ENCODE measurements at places on chromosomes 7 and 10.

- no peak for DNase-seq
Measured at GRCh38 chr10:20041931-20042330, 225.7 kb downstream of the PLXDC2 start.

DNA sequence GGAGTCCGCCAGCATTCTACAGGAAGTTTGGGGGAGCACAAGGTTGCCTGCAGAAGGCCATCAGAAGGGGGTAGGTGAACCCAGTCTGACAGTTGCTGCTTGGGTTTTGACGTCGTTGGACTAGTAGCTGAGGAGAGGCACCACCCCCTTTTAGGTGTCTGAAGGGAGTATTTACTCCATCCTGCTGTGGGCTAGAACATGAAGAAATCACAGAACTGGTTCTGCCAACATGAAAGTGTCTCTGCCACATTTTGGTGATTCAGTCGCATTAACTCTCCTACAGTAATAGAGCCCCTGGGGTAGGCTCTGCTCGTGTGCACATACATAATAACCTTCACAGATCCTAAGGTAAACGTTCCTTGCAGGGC lies 834 bp upstream of the TRIL start:
- DNase-seq: no peak

GRCh38 chr10:91907914-91908336 lies 1.4 kb downstream of the FGFBP3 start:
- no peak for DNase-seq

DNA sequence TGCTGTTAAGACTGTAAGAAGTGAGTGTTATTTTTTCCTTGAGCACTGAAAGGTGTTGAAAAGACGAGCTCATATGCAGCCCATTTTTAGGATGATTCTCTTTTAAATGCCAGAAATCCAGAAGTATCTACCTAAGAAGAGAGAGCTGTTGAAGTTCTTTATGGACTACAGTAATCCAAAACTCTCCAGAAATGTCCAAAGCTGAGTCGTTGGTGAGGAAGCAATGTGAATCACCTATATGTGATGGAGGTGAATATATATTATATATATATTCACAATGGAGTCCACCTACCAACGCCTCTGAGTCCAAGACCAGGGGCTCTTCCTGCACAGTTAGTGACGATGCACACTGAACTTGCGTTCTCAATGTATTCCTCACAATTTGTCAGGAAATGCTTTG lies 252.7 kb upstream of the PITRM1 start:
- DNase-seq: no peak

- DNase-seq: no peak
Measured at GRCh38 chr7:17104419-17104818, 194.0 kb upstream of the AHR start.

GRCh38 chr7:126760914-126761577 lies 491.7 kb downstream of the GRM8 start:
- no peak for DNase-seq

- no peak for DNase-seq
Measured at GRCh38 chr10:99740933-99741559, 9.0 kb downstream of the CUTC start.

DNA sequence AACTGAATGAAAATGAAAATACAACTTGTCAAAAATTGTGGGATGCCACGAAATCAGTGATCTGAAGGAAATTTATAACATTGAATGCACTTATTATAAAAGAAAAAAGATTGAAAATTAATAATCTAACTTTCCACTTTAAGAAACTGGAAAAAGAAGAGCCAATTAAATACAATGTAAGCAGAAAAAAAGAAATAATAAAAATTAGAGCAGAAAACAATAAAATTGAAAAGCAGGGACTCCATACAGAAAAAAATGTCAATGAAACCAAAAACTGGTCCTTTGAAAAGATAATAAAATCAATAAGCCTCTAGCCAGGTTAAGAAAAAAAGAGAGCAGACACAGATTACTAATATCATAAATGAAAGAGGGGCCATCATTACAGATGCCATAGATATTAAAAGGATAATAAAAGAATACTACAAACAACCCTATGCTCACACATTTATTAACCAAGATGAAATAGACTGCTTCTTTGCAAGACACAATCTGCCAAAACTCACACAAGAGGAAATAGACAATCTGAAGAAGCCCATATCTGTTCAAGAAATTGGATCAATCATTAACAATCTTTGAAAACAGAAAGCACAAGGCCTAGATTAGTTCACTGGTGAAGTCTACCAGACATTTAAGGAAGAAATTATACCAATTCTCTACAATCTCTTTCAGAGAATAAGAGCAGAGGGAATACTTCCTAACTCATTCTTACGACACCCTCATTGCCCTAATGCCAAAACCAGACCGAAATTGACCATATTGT lies 233.8 kb upstream of the NEBL start:
- DNase-seq: no peak

DNA sequence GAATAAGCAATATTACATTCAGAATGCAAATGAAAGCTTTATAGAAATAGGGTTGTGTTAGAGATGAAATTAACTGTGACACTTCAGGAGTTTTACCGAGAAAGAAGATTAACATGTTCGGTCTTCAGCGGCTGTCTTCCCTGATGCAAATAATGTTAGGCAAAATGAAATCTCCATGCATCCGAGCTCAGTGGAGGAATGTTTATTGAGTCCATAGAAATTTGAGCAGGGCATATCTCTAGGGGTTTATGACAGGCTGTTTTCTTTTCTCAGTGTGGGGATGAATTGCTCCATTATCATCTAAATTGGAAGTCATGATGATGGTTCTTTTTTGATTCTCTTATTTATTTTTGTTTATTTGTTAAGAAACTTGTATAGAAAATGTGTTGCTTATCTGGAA lies 31.7 kb downstream of the DYNC1I1 start:
- DNase-seq: no peak
